Left renal pelvis (tissue), 4 donors: ENCODE measurements at places on chromosomes 2 and 18. TPM values are rescaled to one million over a fixed set of nuclear protein-coding genes. Genes with fewer than 3 reads are reported as not detected.

DNA sequence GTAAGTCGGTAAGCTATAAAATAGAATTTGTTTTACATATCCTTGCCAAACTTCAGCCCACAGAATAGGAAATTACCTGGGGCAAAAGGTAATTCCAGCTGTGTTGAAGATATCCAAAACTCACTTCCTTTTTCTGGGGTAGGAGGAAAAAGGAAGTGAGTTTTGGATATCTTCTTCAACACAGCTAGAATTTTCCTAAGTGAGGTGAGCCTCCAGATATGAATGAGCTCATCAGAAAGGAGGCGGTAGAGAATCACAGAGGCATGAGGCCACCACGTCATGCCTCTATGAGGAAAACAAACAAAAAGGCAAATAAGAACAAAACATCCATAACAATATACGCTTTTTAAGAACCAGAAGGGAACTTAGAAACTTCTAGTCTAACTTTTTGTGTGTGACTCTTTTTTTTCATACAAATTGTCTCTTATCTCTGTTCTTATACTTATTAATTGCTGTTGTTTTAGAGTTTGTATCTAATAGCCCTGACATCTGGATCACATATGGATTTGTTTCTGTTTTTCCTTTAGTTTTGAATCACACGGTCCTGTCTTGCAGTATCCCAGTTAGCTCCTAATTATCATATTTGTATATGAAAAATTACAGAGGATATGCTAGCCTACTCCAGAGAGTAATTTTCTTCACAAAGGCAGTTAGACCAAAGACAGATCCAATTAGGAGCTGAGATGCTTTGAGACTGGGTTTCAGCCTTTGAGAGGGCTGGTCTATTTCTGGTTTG is 104.5 kb downstream of the RBM43 start:
- DNase-seq: no peak

DNA sequence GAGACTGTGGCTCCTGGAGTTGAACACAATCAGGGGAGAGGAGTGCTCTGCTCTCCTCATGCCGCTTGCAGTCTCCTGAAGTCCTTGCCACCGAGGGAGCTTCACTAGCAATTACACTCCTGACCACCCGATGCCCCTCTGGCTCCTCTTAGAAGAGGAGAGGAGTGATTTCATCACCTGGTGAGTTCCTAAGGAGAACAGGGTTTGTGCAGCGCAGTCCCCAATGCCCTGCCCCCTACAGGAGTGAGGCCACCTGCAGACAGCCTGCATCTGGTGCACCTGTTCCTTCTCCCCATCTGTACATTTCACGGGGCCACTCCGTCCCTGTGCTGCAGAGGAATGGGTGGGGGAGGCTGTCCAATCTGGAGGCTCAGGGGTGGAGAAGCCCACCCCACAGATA is 267.2 kb downstream of the HRH4 start:
- no peak for DNase-seq

NPHP1 gene
- polyA plus RNA-seq: 14.3 TPM

DNA sequence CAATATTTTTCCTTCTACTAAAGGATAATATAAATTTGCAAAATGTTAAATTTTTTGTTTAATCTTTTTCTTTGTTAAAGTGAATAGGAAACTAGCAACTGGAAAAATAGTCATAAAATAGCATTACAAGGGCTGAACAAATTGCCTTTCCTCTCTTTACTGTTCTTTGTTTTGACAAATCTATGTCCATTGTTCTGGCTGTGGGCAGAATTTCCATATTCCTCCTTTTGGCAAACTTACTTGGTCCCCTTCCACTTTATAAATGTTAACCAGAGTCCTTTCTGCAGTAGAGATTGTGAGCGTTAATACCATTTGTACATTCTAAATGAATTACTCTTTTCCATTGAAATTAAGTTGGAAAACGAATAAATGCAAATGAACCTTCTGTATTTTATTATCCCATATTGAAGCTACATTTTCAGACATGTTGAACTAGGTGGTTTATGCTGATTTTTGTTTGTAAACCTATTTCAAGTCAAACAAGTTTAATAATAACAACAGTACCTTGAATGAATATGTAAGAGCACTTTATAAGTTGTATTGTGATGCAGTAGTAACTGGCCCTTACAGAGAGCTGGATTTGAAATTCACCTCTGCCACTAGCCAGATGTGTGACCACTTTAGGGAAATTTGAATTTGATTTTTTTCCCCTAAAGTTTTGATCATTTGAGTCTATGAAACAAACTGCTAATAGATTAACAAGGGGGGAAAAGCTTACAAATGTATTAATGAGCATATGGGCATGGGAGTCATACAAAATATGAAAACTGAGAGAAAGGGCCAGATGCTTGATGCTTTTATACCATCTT is 3.3 kb downstream of the RNF125 start:
- no peak for DNase-seq

GPR35 gene
- 1.5 TPM for polyA plus RNA-seq

BCL2 gene
- polyA plus RNA-seq: 25.6 TPM

DNA sequence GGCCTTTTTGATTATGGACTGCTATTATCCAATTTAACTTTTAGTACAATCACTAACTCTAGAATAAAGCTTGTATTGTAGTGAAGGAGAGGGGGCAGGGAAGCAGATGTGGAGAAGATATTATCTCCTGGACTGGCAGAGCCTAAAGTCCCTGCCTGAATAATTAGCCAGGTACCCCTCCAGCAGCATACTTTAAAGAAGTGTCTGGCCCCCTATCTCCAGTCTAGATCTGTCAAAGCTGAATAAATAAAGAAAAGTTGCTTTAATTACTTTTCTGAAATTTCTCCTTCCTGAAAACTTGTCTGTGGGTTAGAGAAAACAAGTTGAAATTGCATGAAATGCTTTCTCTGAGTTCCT is 258.2 kb downstream of the SLC8A1 start:
- no peak for DNase-seq

TOGARAM2 gene
- 1.6 TPM for polyA plus RNA-seq

DNA sequence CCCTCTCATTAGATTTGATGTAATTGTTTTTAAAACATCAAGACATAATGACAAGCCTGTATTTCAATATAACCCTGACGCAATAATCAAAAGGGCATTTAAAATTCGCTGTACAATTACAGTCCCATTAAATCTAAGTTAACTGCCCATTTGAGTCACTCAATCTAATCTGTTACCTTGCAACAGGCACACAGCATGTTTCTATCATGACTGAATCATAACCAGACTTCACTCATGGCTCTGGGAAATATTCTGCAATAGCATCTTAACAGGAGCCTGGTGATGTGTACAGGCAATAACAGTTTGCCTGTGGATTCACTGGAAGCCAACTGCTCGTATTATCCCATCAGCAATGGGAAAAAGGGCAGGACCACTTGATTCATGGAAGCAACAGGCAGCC is 142.3 kb upstream of the NCKAP5 start:
- DNase-seq: no peak

ZNF521 gene
- 36.7 TPM for polyA plus RNA-seq

GRCh38 chr2:108212671-108213070 is 27.1 kb upstream of the SULT1C3 start:
- no peak for DNase-seq

GRCh38 chr2:233492751-233493150 is 73.8 kb downstream of the USP40 start:
- no peak for DNase-seq

- DNase-seq: no peak
These were observed 562.7 kb upstream of the SLC39A10 start for GRCh38 chr2:195094330-195094729.

LRRC30 gene
- 0.60 TPM for polyA plus RNA-seq

GRCh38 chr18:13378150-13378549 is 159.6 kb downstream of the LDLRAD4 start:
- no peak for DNase-seq

DNA sequence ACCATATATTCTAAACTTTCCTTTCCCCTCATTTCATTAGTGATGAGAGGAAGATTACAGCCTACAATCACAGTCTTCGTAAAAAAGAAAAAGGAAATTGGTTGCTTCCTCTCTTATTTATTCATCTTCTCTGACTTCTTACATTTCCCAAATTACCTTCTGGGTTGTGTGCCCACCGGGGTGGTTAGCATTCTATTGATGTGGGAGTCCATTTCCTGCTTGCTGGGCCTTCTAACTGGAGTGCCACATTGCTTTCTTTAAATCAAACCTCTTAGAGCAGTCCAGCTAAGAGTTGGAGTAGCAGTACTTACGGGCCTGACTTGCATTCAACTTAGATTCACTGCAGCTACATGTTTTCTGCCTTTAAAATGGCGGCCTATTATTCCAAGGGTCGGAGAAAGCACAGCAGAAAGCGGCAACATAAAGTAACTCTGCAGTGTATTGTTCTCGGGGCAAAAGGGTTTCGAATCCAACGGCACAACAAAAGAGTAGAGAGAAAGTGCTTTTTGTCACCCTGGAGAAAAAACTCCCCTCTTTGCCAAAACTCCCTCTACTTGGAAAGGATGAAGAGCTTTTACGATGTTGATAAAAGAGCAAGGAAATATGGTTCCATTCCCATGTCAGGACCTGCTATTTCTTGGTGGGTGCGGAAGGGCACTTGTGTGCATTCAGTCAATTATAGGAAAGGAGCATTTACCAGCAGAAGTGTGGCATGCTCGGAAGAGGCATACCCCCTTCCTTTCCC is 110.6 kb upstream of the DLX2 start:
- no peak for DNase-seq

GRCh38 chr18:9751371-9752031 is 43.4 kb downstream of the RAB31 start:
- DNase-seq: no peak

HAAO gene
- 25.2 TPM for polyA plus RNA-seq

- peak; percentile 31 for DNase-seq
These were observed 155.2 kb downstream of the TWIST2 start for GRCh38 chr2:239002954-239003623.

DNA sequence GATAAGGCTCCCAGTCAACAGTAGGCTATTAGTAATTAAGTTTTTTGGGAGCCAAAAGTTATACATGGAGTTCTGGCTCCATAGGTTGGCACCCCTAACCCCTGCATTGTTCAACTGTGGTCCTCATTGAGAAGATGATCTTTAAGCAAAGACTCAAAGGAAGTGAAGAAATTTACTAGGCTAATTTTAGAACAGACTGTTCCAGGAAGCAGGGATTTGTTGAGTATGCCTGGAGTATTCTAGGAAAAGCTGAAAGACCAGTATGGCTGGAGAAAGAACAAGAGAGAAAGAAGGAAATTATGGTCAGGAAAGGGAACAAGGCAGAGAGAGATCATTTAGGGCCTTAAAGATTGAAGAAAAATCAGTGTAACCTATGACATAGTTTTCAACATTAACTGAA is 125.1 kb downstream of the PMAIP1 start:
- DNase-seq: no peak

- DNase-seq: no peak
These were observed 3.4 kb downstream of the NAGK start for GRCh38 chr2:71071681-71072398.

LBX2 gene
- 5.4 TPM for polyA plus RNA-seq

- no peak for DNase-seq
These were observed 26.1 kb upstream of the CERS6 start for GRCh38 chr2:168429988-168430387.

AGXT gene
- 1.8 TPM for polyA plus RNA-seq

DNA sequence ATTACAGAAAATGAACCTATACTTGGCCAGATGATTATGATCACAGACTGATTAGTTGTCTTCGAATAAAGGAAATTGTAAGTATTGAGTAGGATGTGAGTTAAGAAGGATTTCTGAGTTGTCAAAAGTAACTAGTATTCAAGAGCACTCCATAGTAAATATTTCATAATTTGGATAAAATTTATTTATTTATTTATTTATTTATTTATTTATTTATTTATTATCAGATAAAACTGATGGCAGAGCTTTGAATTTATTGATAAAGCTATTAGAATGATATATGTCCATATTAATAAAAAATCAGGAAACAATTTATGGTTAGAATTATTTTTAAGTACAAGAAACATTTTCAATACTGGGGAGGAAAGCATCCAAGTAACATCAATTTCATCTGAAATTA is 1634.1 kb downstream of the LRP1B start:
- DNase-seq: no peak

DNA sequence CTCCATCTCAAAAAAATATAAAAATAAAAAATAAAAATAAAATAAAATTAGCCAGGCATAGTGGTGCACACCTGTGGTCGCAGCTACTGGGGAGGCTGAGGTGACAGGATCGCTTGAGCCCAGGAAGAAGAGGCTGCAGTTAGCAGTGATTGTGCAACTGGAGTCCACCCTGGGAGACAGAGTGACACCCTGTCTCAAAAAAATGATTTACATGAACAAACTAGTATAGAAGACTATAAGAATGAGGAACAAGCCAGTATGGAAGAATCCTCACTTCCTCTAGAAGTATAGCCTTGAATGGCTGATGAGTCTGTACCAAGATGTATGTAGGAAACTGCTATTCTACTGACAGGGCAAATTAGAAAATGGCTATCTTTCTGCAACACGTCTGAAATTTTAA is 10.9 kb downstream of the YES1 start:
- DNase-seq: no peak

DNA sequence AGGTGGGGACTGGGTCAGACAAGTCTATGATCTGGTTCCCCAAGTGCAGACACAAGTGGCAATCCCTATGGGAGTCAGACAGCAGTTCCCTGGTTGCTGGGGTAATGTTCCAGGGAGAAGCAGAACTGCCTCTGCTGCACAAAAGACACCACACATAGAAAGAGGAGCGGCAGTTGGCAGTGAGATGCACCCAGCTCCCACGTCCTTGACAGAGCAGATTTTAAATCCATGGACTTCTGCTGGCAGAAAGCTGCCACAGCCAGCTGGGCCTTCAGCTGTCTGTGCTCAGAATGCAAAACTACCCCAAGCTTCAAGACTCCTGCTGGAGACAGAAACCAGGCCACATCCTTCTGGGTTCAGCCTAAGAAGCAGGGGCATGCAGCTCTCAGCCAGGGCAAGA is 147.2 kb downstream of the ETAA1 start:
- no peak for DNase-seq

GRCh38 chr18:11657152-11657551 is 31.9 kb upstream of the GNAL start:
- no peak for DNase-seq

HOXD13 gene
- polyA plus RNA-seq: 0.22 TPM

GRCh38 chr2:158484892-158485556 is 28.3 kb downstream of the PKP4 start:
- no peak for DNase-seq

SMPD4 gene
- polyA plus RNA-seq: 59.9 TPM

GRCh38 chr2:55901941-55902340 is 21.6 kb downstream of the EFEMP1 start:
- DNase-seq: no peak

NXPH2 gene
- 5.9 TPM for polyA plus RNA-seq

DNA sequence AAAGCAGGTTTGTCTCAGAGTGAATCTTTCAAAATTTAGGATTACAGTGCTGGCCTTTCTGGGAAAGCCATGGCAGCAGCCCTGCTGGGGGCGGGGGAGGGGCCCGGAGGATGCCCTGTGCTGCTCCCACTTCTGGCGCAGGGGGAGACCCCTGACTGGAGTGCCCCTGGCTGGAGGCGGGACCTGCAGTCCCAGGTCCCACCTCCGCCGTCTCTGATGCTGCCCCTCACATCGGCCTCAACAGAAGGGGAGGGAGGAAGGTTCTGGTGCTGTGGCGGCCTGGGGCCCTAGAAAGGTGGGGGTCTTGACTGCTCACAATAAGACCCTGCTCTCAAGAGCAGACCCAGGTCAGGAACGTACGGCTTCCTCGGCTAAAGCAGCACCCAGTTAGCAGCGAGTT is 216.4 kb downstream of the TWIST2 start:
- no peak for DNase-seq

CYP27A1 gene
- polyA plus RNA-seq: 47.0 TPM

- no peak for DNase-seq
These were observed 107.1 kb downstream of the ABCA12 start for GRCh38 chr2:215031321-215031720.

UBE2F gene
- 40.5 TPM for polyA plus RNA-seq

- DNase-seq: no peak
These were observed 318.8 kb downstream of the TSN start for GRCh38 chr2:122074201-122074600.

GRCh38 chr2:236344446-236344845 is 80.2 kb upstream of the ASB18 start:
- DNase-seq: no peak
